ENCODE measurements at places on chromosomes 1 and 21.

GRCh38 chr1:165659581-165659895 lies 28.5 kb downstream of the MGST3 start:
- DNase-seq = no peak

DNA sequence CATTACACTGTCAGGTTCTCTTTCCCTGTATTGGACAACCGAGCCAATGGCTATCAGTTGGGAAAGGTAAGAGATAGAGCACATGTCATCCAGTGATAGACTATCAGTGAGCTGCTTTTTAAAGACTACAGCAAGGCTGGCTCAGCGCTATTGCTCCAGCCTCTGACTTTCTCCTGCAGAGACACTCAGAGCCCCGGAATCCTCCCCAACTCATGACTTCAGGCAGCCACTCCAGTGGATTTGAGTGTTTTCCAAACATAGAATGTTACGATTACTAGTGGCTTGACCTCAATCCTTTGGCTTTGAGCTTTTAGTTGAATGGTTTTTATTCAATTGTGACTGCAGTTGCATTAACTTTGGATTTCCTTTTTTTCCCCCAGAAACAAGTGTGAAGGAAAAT lies 331.9 kb downstream of the DISC1 start:
- DNase-seq = no peak

DNA sequence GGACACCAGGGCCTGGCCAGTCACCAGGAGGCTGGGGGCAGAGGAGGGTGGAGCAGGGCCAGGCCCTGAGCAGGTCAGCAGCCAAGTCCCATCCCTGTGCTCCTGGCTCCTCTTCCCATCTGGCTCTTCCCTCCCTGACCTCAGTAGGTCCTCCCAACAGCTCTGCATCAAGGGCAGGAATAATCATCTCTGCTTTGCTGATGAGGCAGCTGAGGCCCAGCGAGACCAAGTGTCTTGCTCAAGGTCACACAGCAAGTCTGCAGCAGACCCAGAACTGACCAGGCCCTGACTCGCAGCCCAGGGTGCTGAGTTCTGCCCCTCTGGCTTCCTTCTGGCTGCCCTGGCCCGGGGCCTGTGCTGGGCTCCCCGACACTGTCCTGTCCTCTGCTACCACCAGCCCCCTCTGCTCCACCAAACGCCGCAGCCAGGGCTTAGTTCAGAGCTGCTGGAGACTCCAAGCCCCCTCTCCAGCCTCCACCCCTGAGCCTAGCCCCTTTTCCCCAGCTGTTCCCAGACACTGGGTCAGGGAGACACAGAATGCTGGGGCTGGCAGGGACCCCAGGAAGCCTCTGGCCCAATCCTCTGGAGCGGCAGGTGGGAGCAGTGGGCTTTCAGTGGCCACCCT lies 224.9 kb downstream of the PTPRU start:
- no peak for DNase-seq

DNA sequence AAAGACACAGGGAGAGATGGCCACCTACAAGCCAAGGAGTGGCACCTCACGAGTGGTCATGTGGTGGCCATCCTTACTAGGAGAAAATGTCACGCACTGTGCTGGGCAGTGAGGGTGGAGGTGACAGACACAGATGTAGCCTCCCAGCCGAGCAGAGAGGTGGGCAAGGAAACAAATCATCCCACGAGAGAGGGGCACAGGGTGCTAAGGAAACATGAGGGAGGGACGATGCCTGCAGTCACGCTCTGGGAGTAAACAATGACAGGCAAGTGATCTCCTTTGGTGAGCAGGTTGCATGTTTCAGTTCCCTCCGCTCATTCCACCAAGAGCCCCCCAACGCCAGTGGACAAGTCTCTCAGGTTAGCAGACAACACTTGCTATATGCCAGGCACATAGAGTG lies 65.8 kb downstream of the CD247 start:
- DNase-seq = no peak

GRCh38 chr1:200923601-200924000 lies 28.9 kb downstream of the INAVA start:
- DNase-seq = no peak
